ENCODE measurements at places on chromosomes 16 and 17.

DNA sequence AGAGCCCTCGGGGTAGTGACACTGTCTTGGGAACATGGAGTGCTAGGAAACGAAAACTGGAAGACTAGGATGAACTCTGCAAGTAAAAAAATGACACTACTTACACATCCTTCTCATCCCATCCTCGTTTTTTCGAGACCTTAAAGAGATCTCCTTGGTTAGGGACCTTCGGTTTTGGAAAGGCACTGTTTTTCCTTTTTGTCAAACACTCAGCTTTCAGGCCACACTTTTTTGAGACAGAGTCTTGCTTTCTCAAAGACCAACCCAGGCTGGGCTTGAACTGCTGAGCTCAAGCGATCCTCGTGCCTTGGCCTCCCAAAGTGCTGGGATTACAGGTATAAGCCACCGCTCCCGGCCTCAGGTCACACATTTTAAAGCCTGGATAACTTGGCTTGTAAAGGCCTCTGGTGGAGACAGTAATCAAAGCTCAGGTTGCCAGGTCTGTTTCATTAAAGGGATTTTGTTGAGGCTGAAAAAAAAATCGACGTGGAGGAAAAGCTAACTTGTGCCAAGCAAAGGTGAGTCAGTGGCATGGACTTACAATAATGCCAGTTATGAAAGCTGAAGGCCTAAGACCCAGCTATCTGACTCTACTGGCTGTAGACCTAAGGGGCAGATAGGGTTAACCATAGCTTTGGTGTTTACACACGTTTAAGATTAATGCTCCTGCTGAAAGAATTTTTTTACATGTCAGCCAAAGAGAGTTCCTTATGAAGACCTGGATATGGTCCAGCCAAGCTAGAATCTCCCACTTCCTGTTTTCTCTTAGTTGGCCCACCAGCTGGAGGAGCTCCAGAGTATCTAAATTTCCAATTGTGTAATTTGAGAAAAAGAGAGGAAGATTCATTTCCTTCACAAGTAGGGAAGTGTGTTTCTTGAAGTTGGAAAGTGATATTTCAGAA lies 823 bp downstream of the NBR1 start:
- no peak for DNase-seq

- no peak for DNase-seq
These were observed 181.3 kb downstream of the HS3ST3A1 start for GRCh38 chr17:13420418-13420826.

GRCh38 chr16:70772493-70772892 lies 28.5 kb downstream of the VAC14 start:
- DNase-seq = no peak

DNA sequence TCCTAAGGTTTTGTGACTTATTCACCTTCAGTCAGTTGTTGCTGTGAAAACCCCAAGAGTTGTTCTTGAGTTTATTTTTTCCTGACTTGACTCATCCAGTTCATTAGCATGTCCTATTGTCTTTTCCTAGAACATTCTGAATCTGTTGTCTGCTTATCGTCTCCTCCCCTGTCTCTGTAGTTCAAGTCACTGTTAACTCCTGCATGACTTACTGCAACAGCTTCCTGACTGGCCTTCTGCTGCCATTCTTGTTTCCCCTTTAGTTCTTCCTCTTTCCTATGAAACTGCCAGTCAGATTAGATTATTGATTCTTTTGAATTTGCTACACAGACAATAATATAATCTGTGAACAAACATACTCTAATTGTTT lies 161.5 kb downstream of the FTO start:
- no peak for DNase-seq

- no peak for DNase-seq
These were observed 181.1 kb downstream of the SEC14L1 start for GRCh38 chr17:77321649-77322513.

- no peak for DNase-seq
These were observed 61.9 kb upstream of the SREBF1 start for GRCh38 chr17:17898673-17899072.
